ELR (cell line): ENCODE measurements at places on chromosomes 2 and 18.

DNA sequence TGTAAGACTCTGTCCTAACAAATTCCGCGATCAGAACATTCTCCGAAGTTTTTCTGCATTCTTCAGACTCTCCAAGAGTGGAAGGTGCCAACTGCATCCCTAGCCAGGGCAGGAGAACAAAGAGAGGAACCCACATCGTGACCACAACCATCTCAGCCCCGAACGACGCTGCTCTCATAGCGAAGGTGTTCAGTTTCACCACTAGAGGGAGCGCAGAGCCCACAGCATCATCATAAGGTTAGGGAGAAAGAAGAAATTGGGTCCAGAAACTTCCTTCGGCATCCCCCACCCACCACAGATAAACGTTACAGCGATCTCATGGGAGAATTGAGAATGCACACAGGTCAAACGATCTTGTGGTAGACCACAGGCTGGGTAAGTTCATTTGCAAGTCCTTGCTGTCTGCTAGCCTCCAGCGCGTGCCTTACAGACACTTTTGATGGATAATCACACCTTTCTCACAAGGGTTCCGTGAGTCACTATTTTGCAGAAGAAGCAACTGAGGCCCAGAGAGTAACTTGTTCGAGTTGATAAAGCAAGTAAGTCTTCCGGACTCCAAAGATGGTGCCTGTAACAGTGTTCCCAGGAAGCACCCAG lies 53.7 kb upstream of the ARL4C start:
- peak; percentile 85 for DNase-seq

GRCh38 chr2:238441262-238442114 lies 14.8 kb downstream of the ASB1 start:
- DNase-seq: no peak

DNA sequence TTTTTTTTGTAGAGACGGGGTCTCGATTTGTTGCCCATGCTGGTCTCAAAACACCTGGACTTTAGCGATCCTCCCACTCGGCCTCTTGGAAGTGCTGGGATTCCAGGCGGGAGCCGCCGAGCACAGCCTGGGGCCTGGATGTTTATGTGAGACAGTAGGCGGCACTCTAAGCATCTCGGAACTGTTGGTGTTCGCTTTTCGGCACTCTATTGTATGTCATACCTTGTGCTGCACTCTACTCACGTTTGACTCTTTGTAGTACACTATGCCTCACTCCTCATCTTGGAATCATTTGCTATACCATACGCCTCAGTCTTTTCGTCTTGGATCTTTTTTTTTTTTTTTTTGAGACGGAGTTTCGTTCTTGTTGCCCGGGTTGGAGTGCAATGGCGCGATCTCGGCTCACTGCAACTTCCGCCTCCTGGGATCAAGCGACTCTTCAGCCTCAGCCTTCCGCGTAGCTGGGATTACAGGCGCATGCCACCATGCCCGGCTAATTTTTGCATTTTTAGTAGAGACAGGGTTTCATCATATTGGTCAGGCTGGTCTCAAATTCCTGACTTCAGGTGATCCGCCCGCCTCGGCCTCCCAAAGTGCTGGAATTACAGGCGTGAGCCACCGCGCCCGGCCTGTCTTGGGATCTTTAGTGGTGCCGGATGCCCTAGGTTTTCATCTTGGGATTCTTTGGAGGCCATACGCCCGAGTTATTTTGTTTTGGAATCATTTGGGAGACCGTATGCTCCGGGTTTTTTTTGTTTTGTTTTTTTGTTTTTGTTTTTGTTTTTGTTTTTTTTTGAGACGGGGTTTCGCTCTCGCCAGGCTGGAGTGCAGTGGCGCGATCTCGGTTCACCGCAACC lies 24.2 kb upstream of the ZDBF2 start:
- no peak for DNase-seq

GRCh38 chr18:67043276-67043675 lies 439.4 kb upstream of the CDH19 start:
- no peak for DNase-seq

DNA sequence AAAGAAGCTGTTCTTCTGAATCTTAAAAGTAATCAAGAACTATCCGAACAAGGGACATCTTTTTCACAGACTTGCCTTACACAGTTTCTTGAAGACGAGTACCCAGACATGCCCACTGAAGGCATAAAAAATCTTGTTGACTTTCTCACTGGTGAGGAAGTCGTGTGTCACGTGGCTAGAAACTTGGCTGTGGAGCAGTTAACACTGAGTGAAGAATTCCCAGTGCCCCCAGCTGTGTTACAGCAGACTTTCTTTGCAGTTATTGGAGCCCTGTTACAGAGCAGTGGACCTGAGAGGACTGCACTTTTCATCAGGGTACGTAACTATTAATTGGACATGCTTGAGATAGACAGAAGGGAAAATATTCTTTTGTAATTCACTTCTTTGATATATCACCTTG lies 2.4 kb downstream of the MRPL44 start:
- no peak for DNase-seq

- no peak for DNase-seq
Observed at GRCh38 chr18:39318462-39318861, 1752.9 kb upstream of the CELF4 start.

DNA sequence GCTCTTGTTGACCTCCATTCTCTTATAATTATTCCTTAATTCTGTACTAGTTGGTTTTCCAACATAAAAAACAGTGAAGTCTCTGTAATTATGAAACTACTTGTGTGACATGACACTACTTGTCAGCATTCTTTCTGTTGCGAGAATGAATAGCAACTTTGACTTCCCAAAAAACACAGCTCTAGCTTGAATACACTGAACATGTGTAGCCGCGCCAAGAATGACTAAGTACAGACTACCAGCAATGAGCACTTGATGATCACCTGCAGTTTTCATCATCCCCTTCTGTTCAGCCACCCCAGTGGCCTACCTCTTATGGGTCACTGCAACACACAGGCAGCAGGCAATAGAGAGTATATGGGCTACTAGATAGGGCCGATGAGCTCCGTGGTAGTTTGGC lies 229.3 kb downstream of the TGIF1 start:
- DNase-seq: no peak

GRCh38 chr2:58032016-58032763 lies 14.4 kb upstream of the VRK2 start:
- DNase-seq: peak; percentile 65

DNA sequence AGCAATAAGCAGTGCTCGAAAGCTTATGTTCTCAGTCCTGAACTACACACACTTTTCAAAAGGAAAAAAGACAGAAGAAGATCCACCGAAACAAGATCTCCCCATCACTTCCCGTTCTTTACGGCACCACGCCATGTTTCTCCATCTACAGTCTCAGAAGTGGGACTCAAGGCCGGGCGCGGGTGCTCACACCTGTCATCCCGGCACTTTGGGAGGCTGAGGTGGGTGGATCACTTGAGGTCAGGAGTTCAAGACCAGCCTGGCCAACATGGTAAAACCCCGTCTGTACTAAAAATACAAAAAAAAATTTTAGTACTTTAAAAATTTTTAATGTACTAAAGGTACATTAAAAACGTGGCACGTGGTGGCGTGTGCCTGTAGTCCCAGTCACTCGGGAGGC lies 31.2 kb downstream of the ZNF516 start:
- DNase-seq: no peak

DNA sequence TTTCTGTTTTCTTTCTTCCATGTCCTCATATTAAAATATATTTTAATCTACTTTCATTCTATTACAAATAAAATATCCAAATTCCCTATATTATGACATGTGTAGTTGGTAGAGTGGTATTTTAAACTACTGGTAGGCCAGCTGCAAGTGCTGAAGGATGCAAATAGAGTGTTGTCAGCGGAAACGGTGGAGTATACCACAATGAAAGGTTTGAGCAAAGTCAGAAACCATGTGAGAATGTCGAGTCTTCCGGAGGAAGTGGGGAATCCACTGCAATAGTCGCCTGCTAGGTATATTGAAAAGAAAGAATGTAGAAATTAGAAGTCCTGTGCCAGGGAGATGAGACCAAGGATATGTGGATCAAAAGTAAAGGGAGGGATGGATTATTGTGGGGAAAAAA lies 373.9 kb downstream of the DSEL start:
- DNase-seq: no peak

GRCh38 chr2:209875270-209875669 lies 103.6 kb downstream of the UNC80 start:
- no peak for DNase-seq

GRCh38 chr2:226118471-226119429 lies 680.9 kb downstream of the IRS1 start:
- peak; percentile 93 for DNase-seq

DNA sequence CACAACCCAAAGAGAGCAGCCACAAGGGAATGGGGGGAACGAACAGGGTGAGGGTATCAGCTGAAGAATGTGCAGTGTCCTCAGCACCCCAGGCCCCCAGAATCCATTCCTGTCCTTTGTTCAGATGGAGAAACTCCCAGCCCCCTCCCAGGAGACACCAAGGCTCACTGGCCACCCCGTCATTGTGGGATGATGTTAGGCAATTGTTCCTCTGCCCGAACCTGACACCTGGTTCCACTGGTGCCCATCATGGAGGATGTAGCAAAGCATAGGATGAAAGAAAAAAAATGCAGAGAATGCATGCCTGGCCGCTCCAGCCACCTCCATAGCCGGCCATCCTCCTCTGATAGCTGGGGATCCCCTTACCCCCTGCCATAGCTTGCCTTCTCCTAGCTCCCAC lies 197.3 kb upstream of the TWIST2 start:
- DNase-seq: no peak

DNA sequence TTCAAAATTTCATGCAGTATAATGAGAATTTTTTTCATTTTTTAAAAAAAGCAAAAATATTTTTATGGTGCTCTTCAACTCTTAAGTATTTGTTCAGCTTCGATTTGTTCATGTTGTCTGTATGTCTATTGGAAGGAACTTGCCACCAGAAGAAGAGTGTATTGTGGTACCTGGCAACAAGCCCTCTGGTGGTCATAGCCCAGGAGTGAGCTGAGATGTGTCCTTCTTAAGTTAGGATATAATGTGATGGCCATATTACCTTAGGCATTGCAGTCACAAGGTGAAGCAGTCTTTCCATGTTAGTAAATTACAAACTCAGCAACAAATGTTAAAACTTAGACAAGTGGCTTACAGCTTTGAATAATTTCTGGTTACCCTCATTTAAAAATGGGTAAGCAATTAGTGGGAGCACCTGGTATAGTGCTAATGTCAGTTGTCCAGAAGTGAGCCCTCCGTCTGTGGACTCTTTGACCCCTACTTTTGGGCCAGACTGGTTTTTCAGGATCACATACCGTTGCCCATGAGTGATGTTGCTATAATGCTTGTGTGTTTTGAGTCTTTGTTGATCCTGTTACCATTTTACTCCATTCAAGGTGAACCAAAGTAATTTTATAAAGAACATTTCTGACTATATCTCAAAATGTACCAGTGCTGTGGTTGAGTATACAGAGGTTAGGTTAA lies 57.4 kb downstream of the MYO1B start:
- DNase-seq: peak; percentile 53

DNA sequence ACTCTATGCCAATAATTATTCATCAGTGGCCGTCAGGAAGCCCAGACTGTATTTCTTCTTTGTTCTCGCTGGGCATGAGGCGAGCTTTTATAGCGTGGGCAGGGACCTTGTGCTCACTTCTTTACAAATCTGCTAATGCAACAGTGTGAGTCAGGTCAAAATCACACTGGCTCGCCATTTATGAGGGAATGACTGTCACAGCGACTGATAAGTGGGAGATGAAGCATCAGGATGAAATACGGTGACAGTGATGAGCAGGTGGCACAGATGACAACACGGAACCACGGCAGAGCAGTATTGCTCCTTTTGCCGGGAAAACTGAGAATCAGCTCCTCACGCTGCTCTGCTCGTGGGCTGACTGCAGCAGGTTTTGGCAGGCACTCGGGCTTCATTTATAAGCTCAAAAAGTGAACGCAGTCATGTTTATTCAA lies 20.5 kb downstream of the TYMS start:
- DNase-seq: no peak

DNA sequence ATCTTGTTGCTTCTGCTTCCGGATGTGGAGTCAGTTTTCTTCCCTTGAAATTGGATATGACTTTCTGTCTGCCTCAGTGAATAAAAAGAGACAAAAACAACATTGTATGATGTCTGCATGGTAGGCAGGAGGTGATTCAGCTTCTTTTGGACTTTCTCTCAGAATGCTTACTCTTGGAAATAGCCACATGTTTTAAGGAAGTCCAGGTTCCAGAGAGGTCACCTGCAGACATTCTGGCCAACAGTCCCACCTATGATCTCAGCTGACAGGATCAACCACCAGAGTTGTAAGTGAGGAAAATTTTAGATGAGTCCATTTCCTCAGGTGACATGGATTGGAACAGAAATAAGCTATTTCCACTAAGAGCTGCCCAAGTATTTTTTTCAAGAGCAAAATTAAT lies 508.7 kb upstream of the FAM98A start:
- no peak for DNase-seq

DNA sequence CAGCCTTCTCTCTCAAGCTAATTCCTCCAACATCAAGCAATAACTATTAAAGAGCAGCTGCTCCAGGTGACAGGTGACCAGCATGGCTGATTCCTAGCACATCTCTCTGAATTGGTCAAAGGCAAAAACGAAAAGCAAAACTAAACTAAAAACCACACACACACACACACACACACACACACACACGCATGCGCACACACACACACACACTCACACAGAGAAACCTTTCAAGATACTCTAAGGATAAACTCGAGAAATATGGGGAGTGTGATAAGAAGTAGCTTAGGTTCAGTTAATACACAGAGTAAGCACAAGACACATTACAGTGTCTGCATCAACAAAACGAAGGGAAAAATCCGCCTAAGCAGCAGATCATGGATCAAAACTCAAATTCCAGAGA lies 74.5 kb upstream of the FZD7 start:
- DNase-seq: no peak

DNA sequence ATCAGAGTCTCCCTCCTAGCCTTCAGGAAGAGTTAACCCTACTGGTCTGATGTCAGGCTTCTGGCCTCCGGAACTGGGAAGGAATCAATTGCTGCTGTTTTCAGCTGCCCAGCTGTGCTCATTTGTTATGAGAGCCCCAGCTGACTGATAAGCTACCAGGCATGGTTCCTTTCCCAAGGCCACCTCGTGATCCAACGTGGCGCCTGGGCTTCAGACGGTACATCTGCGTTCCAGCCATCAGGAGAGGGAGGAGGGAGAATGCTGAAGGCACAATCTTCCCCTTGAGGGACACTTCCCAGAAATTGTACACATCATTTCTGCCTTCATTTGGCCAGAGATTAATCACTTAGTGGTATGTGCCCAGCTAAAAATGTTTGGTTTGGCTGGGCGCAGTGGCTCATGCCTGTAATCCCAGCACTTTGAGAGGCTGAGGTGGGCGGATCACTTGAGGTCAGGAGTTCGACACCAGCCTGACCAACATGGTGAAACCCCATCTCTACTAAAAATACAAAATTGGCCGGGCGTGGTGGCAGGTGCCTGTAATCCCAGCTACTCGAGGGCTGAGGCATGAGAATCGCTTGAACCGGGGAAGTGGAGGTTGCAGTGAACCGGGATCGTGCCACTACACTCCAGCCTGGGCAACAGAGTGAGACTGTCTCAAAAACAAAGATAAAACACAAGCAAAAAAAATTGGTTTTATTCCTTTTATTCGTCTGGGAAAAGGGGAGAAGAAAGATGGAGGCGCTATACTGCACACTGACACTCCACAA lies 10.5 kb upstream of the ARMC9 start:
- no peak for DNase-seq

GRCh38 chr2:98822301-98823164 lies 91.6 kb upstream of the MGAT4A start:
- DNase-seq: no peak
